ENCODE measurements at places on chromosomes 7 and 10.

GRCh38 chr7:77216181-77216845 is 16.7 kb upstream of the FGL2 start:
- no peak for DNase-seq

DNA sequence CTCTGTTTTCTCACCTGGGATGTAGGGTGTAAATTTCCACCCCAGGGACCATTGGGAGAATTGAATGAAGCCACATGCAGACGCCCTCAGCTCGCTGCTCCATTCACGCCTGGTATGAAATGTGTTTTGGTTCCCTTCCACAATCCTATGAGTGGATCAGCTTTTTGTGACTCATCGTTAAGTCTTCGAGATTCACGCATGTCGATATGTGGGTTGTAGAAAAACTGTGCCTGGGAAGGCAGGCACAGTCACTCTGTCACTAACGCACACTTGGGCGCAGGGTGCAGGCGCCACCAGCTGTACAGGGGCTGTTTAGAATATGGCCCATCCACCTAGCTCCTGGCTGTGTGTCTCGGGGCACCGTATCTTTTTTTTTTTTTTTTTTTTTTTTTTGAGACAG is 64.2 kb upstream of the SH2B2 start:
- no peak for DNase-seq

DNA sequence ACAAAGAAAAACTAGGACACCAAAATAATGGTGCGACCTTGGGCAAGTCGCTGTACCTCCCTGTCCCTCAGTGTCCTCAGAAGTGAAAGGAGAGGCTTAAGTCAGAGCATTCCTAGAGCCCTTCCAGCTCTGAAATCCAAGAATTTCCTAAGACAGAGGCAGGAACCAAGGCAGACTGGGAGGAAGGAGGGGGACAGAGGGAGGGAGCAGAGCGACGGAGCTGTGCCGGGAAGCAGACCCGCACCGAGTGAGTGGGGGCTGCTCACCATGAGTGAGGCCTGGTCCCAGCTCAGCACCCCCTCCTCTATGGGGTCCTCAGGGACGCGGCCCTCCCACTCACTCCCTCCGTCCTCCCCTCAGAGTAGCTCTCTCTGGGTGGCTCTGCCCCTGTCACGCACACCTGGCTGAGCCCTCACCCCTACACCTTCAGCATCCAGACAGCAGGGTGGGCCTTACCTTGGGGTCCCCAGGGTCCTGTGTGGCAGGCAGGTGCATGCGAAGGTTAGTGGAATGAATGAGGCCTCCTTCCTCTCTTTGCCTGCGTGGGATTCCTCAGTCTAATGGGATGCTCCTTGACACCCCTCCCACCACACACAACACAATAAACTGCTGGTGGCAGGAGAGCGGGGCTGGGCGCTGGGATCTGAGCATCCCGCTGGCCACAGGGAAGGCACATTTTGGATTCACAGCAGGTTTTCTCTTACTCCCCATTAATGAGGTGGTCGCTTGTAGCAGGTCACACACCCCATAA is 4.6 kb upstream of the SMARCD3 start:
- no peak for DNase-seq

GRCh38 chr10:94361171-94361794 is 1.5 kb downstream of the NOC3L start:
- no peak for DNase-seq

GRCh38 chr10:14826076-14826829 is 11.6 kb downstream of the CDNF start:
- DNase-seq, result no peak

DNA sequence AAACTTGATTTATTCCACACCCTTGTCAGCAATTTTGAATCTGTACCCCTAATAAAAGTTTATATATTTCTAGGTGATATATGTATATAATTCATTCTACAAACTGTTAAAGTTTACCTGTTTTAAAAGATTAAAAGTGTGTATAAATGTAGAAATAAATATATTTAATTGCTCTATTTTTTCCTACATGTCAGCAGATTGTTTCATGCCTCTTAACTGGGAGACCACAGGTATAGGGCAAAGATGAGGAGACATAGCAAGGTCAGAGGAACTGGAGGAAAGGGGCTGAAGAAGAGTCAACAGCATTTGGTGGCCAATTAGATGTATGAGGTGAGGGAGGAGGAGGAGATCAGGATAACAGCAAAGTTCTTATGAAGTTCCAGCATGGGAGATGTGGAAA is 109.8 kb downstream of the GLCCI1 start:
- no peak for DNase-seq

GRCh38 chr10:37754538-37755323 is 102.7 kb downstream of the ZNF248 start:
- DNase-seq, result peak; percentile 28

DNA sequence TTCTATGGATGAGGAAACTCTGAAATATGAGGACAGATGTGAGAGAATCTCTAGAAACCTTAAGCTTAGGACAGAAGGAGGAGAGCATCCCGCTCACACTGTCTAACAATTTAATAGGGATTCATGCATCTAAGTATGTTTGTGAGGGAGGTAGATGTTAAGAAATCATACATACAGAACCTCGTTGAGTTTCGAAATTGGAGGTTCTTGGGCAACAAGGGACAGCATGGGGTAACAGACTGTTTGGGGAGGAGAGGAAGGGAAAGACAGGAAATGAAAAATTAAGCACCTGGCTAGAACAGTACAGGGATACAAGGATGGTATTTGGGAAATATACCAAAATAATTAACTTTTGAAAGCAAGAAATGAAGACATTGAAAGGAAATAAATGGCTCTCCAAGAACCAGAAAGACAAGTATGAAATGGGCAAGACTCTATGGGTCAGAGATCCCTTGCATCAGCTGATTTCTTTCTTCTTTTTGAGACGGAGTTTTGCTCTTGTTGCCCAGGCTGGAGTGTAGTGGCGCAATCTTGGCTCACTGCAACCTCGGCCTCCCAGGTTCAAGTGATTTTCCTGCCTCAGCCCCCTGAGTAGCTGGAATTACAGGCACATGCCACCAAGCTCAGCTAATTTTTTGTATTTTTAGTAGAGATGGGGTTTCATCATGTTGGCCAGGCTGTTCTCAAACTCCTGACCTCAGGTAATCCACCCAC is 207.9 kb downstream of the CTNNA3 start:
- DNase-seq, result no peak

DNA sequence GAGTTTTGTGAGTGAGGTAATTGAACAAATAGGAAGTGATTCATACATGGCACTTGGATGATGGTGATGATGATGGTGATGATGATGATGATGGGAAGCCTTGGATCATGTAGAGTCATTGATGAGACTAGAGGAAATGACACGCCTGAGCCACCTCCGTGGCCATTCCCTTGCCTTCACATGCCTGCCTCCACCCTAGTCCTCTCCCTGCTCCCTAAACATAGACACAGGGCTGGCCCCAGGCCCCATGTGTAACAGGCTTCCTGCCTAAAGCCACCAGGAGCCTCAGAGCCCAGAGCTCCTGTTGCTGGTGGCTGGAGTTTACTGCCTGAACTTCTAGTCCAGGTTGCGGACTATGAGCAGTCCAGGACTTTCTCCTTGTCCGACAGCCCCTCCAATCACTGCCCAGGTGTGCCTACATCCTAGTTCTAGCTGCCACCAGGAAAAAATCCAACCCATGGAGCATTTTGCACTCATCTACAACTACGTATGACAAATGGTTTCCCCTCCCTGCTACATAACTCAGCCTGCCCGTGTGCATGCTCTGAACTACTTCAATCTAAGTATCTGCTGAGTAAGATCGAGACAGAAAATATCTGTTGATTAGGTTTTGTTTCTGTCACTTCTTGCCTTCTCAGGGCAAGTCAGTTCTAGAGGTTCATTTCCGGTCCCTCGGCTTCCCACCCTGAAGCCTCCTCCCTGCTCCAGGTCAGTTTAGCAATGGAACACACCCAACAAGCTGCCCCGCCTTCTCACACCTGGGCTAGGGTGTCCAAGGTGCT is 35.5 kb upstream of the KDM7A start:
- DNase-seq, result no peak

- DNase-seq, result no peak
These were observed 92.8 kb upstream of the KCND2 start for GRCh38 chr7:120180221-120180620.
